Right renal pelvis (tissue), 4 donors: ENCODE measurements at places on chromosomes 5 and 9. TPM values are rescaled to one million over a fixed set of nuclear protein-coding genes. Genes with fewer than 3 reads are reported as not detected.
A peak's percentile ranks its signal among the peaks of the same experiment; 100 is the strongest.

DNA sequence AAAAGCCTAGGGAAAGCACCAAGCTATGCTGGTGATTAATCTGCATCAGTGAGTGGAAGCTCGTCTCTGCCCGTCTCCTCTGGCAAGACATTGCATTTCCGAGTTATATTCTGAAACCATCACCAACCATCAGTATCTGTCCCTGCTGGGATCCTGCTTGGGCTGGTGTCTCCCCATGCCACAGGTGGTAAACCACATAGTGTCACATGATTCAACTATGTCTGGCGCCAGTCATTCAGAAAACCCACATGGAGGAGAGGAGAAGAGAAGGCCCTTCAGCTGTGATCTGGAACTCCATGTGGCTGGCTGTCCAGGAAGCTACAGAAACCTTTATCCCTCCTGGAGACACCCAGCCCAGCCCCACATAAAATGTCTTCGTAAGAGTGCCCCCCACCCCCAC, 4.8 kb downstream of the IL9 start:
- DNase-seq: no peak

DNA sequence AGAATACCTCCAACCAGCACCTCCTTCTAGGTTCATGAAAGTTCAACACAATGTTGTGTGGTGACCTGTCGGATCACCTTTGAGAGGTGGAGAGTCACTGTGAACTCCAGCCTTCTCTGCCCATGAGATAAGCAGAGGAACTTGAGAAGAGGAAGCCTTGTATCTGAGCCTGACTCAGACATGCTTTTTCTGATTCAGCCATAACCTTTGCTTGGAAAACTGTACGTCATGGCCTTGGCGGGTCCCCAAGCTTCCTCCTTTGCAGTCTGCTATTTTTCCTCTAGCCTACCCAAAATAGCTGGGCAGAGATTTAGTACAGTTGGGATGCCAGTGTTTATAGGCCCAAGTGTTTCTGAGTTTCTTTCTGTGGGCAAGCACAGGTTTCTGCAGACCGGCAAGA, 274.7 kb downstream of the CETN3 start:
- no peak for DNase-seq

GRCh38 chr5:31854181-31855133, 215.5 kb downstream of the PDZD2 start:
- DNase-seq: peak; percentile 65

GRCh38 chr9:122053567-122054350, 39.3 kb downstream of the TTLL11 start:
- no peak for DNase-seq

- no peak for DNase-seq
Measured at GRCh38 chr9:38043931-38044623, 24.9 kb downstream of the SHB start.

- no peak for DNase-seq
Measured at GRCh38 chr5:54832045-54832444, 153.3 kb downstream of the ESM1 start.

- DNase-seq: no peak
Measured at GRCh38 chr5:124718380-124718789, 28.1 kb downstream of the ZNF608 start.

DNA sequence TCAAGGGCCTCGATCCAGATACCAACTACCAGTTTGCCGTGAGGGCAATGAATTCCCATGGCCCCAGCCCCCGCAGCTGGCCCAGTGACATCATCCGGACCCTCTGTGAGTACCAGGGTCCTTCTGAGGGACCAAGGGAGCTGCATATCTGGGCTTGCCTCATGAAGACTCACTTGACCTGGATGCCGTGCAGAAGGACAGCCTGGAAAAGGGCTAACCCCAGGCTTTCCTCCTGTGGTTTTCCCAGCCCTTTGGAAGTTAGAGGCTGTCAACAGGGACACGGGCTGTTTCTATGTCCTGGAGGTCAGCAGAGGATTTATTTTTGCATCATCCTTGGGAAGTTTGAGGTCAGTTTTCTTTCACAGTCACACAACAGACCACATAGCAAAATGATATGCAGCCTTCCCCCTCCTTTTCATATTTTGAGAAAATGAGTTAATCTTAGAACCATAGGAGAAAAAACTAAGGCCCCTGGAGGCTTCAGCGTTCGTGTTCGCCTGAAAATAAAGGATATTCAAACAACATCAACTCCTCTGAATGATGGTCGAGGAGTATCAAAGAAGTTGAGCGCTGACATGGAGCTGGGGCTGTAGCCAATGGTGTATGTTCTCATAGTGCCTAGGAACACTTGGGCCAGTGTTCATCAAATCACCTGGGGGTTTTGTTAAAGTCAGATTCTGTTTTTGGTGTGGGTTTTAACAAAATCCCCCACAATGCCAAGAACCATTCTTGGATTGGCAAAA, 112.2 kb downstream of the EGFLAM start:
- DNase-seq: no peak

DNA sequence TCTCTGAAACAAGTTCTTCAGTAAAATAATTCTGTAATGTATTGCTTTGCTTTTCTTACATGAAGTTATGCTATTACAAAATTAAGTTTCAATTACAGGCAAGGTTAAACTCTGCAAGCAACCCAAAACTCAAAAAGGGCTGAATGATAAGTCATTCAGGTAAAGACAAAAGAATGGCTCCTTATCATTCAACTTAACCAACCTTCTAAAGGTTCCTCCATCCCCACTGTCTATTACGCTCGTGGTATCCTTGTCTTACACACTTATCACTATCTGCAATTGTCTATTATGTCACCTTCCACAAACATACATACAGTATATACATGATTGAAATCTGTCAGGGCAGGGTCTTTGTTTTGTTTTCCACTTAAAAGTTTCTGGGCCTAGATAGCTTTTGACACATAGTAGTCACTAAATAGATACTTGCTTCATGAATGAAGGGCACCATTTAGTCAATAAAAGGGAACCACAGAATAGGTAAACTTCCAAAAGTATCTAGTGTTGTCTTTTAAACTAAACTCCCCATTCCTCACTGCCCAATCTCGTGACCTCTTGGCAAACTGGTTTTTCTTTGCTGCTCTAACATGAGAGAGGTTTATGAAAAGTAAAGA, 6.9 kb downstream of the RPL37 start:
- no peak for DNase-seq

GRCh38 chr5:158752656-158752973, 347.1 kb downstream of the EBF1 start:
- no peak for DNase-seq

FSTL4 gene
- polyA plus RNA-seq: 0.86 TPM

PCDHB3 gene
- 3.9 TPM for polyA plus RNA-seq

TMOD1 gene
- 1.8 TPM for polyA plus RNA-seq

NSG2 gene
- polyA plus RNA-seq: 0.18 TPM
